Hindlimb muscle (tissue), 1 donor: ENCODE measurements at places on chromosomes 1 and 21. TPM values are rescaled to one million over a fixed set of nuclear protein-coding genes. Genes with fewer than 3 reads are reported as not detected.

DNA sequence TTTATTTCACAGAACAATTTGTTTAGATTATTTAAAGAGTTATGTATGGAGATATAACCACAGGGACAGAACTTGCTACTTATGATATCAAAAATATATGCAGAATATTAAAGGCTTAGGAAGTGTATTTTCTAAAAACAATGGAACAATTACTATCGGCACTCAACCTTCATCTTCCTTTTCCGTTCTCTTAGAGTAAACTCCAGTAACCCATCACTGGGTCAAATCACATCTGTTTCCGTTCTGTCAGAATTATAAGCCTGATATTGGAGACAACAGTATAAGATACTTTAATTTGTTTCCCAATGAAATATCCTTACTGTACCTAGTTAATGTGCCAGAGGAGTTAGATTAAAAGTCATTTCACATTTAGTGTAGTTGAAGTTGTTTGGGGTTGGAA is 32.2 kb downstream of the DTL start:
- DNase-seq: no peak

DNA sequence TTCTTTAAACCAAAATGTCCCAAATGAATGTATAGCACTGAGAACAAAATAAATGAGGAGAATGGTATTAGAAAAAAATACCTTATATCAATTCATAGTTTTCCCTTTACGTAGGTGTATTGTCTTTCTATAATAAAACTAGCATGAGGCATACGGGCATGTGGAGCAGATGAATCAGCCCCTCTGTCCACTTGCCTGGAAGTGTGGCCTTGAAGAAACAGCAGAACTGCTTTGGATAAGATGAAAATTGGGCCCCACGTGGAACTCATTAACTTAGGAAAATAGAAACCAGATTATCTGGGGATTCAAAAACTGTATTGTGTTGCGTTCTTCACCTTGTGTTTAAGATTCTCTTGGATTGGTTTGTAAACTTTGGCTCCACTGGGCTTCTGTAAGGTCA is 356.8 kb upstream of the B3GALT2 start:
- no peak for DNase-seq

DNA sequence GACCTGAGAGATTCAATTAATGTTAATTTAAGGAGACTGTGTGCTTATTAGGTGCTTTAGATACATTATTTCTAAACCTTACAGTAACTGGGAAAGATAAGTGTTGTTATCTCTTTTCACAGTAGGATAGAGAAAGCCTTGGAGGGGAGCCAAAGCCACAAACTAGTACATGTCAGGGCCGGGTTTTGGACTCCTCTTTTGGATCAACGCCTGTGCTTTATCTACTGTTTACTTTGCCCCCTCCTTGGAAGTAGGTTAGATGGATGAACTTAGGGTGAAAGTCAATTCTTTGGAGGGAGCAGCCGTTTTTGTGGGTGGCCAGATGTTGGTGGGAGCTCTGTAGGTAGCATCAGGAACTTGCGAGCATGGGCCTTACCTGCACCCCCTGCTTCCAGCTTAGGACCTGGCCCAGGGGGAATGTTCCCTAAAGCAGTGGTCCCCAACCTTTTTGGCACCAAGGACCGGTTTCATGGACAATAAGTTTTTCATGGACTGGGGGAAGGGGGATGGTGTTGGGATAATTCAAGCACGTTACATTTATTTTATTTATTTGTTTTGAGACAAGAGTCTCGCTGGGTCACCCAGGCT is 1.7 kb downstream of the HHAT start:
- DNase-seq: no peak

DNA sequence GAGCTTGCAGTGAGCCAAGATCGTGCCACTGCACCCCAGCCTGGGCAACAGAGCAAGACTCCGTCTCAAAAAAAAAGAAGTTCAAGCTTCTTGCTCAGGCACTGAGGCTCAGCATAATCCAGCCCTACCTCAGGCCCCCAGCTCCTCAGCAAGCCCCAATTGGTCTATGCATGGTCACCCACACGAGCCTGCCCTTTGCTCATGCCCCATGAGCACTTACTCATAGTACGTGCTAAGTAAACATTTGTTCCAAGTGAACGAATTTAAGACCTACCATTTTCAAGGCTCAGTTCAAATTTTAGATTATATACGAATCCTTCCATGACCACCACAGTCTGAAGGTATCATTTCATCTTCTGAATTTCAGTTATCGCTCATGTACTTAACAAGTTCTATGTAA is 4.3 kb downstream of the PDZK1 start:
- DNase-seq: no peak

DNA sequence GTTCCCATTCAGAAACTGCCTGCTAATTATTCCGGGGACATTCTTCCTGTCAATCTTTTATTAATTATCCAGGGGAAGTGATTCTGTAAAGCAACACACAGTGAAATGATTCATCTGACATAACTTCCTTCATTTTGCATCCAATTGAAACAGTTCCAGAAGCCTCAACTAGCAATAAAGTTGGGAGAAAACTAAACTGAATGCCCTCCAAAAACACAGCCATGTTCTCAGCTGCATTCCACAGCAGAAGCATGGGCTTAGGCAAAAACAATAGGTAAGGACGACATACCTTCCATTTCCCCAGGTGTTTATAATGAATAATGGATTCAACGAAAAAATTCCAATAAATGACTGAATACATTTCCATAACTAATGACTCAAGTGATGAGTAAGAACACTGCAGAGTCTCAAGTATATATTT is 36.9 kb upstream of the TARBP1 start:
- no peak for DNase-seq

DNA sequence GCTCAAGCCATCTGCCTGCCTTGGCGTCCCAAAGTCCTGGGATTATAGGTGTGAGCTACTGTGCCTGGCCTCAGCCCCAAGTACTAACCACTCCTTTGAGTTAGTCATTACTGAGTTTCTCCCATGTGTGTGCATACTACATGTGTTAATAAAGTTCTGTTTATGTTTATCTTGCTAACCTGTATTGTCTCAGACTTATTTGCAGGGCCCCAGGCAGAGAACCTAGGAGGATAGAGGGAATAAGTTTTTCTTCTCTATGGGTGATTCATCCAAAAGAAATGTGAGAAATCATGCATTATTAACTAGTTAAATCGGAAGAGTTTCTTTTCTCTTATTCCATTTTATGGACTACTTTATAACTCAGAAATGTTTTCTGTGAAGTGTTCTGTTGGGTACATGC is 203.9 kb upstream of the CACYBP start:
- no peak for DNase-seq

- DNase-seq: peak; percentile 13
Measured at GRCh38 chr1:119159111-119159510, 18.7 kb upstream of the WARS2 start.

DNA sequence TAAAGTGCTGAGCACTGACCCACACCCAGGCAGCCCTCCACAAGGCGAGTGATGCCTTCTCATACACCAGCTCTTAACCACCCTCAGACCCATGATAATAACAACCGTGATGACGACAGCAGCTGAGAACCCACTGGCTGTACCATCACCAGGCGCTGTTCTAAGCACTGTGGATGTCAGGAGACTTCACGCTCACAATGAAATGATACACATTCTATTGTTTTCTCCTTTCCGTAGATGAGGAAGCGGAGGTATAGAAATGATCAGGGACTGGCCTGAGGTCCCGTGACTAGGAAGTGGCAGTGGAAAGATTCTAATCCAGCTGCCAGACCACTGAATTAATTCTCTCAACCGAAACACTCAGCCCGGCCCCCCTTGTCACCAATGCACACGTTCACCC is 32.6 kb downstream of the SDC3 start:
- no peak for DNase-seq

GRCh38 chr1:91682882-91683597 is 182.4 kb downstream of the CDC7 start:
- no peak for DNase-seq

DNA sequence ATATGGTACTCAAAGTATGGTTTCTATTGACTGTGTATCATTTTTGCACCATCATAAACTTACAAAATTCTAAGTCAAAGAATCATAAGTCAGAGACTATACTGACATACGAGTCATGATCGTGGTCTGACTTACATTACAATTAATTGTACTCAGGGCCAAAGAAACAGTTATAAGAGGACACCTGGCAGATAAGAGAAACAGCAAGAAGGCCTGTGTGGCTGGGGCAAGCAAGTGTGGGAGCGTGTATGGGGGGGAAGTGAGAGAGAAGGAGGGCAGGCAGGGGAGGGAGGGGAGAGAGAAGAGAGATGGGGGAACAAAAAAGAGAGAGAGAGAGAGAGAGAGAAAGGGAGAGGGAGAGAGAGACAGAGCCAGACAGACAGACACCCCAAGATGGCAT is 70.9 kb downstream of the RERE start:
- no peak for DNase-seq

GRCh38 chr1:46526013-46526690 is 25.3 kb downstream of the KNCN start:
- DNase-seq: no peak

DNA sequence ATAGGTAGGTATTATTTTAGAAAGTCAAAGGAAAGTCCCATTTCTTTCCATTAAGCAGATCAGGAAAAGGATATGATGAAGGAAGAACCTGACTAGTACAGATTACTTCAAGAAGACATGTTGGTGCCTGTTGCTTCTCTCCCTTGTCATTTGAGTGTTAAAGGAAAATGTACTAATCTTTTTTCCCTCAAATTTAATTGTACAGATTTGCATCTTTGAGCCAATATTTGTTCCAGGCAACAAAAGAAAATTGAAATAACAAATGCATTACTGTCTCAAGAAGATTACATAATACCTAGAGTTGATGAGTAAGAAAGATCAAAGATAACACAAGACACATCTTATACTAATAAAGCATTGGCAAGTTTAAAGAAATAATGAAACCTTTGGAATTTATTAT is 566.9 kb upstream of the ZP4 start:
- no peak for DNase-seq

GRCh38 chr1:117674521-117675400 is 68.9 kb downstream of the TENT5C start:
- DNase-seq: no peak

- peak; percentile 36 for DNase-seq
Measured at GRCh38 chr1:116954440-116954839, 44.7 kb downstream of the PTGFRN start.

- no peak for DNase-seq
Measured at GRCh38 chr1:110493059-110493699, 25.8 kb downstream of the KCNA10 start.

GRCh38 chr1:186872291-186872690 is 43.5 kb downstream of the PLA2G4A start:
- no peak for DNase-seq

TTC39A gene
- polyA plus RNA-seq: 5.0 TPM

TSPEAR gene
- 0.14 TPM for polyA plus RNA-seq

KLF17 gene
- polyA plus RNA-seq: not detected

PLPP3 gene
- polyA plus RNA-seq: 127 TPM

RORC gene
- 11.8 TPM for polyA plus RNA-seq

PRKAA2 gene
- 54.4 TPM for polyA plus RNA-seq

GNG4 gene
- 0.28 TPM for polyA plus RNA-seq

ERICH3 gene
- 0.08 TPM for polyA plus RNA-seq

LINGO4 gene
- 0.40 TPM for polyA plus RNA-seq

CYP4A22 gene
- polyA plus RNA-seq: 0.13 TPM

CRABP2 gene
- polyA plus RNA-seq: 314 TPM

SLAMF9 gene
- not detected for polyA plus RNA-seq

RGS18 gene
- polyA plus RNA-seq: 1.1 TPM

ANKRD35 gene
- 2.7 TPM for polyA plus RNA-seq

EPB41 gene
- polyA plus RNA-seq: 7.6 TPM
